ENCODE measurements at places on chromosomes 2 and 18.

DNA sequence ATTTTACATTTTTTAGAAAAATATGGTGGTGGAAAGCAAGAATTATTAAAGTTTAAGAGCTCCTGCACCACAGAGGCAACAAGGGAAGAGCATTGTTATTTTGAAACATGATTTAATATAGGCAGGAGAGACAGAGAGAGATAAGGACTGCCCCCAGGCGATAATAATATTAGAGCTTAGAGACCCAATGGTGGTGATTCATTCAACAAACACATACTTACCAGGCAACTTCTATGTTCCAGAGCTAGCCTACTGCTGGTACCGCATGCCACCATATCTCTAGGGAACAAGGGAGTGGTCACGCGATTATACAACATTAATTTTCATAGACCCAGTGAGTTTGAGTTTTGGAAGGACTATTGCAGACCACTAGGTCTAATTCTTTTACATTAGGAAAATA lies 327.8 kb upstream of the SOX11 start:
- DNase-seq, result no peak

- DNase-seq, result no peak
Measured at GRCh38 chr18:74928194-74928968, 280.6 kb downstream of the PTGR3 start.

DNA sequence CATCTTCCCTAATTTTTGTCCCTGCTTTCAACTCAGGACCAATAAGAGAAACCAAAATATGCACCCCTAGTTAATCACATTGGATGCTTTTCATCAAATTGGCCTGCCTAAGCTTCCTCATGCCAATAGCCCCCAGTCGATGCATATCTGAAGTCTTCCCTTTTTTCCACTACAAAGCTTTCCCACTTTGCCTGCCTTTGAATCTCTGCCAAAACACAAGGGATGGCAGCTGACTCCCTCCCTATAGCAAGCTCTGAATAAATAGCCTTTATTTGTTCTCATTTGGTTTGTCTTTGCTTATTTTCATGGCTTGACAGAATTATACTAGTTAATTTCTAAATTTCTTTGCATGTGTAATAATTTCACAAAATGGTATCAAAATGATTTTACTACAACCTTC lies 621.2 kb downstream of the MBD2 start:
- DNase-seq, result no peak

DNA sequence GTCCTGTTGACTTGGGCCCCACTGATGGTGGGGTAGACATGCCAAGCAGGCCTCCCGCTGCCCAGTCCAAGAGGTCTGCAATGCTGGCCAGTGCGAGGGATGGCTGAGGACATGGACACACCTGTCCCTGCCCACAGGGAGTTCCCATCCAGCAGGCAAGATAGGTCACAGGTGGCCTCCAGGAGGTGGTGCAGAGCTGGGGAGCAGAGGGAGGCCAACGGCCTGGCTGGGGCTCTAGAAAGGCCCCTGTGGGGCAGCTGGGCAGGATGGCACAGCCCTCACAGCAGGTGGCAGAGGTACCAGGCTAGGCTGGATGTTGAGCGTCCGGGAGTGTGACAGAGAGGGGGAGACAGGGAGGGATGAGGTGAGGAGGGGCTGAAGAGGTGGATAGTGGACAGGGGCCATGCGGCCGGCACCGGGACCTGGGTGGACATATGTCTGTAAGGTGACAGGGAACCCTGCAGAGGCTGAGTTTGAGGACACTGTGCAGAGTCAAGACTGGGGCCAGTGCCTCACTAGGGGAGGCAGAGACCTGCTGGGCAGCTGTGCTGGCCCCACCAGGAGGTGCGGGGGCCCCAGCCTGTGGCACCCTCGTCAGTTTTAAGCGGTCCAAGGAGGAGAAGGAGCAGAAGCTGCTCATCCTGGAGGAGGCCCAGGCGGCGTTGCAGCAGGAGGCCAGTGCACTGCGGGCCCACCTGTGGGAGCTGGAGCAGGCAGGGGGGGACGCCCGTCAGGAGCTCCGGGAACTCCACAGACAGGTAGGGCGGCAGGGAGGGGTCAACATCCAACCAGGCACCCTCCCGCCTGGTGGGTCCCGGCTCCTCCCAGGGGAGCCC lies 34.3 kb upstream of the SNED1 start:
- DNase-seq, result no peak

DNA sequence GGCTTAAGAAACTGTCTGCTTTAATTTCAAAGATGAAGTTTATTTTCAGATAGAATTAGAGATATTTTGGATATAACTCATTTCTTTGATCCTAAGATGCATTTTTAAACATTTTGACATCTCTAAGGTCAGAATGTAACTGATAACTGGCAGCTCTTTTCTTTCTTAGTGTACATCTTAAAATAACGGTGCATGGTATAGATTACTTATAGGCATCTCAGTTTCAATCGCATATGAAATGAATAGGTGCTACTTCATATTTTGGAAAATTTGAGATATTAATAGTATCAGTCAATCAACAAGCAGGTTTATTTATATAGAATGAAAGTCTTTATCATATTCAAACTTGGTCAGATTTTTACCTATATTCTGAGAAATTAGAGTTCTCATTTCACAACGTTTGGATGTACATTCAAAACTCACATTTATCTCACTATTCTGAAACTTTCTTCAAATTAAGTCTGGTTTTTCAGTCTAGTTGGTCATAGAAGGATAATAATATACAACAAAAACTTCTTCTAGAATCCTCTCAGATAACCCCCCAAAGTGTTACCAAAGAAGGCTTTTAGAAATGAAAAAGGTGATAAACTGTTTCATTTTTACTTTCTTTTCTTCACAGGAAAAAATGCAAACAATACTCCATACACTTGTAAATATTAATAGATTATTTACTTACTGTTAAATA lies 122.8 kb upstream of the WDSUB1 start:
- no peak for DNase-seq

DNA sequence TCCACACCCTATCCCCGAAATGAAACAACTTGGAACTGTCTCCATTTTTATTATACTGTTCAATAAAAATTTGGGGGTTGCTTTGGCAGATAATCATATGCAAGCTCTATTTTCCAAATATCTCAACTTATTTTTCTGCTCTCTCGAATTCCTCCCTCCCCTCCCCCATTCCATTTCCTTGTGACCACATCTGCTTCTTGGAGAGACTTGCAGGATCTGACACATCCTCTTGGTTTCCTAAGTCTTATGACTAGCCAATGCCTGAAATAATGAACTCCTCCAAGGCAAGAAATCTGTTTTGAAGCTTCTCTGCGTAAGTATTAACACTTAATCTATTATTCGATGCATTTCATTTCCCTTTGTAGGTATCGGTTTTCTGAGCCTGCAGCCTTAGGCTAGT lies 16.1 kb downstream of the TGIF1 start:
- no peak for DNase-seq

DNA sequence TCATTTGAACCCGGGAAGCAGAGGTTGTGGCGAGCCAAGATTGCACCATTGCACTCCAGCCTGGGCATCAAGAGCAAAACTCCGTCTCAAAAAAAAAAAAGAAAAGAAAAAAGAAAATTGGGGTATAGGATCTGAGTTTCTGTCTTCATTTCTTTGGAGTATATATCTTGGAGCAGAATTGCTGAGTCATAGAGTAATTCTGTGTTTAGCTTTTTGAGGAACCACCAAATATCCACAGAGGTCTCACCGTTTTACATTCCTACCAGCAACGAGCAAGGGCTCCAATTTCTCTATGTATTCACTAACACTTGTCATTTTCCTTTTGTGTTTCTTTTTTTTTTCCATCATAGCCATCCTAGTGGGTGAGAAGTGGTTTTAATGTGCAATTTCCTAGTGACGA lies 87.6 kb upstream of the TEX51 start:
- DNase-seq, result no peak

DNA sequence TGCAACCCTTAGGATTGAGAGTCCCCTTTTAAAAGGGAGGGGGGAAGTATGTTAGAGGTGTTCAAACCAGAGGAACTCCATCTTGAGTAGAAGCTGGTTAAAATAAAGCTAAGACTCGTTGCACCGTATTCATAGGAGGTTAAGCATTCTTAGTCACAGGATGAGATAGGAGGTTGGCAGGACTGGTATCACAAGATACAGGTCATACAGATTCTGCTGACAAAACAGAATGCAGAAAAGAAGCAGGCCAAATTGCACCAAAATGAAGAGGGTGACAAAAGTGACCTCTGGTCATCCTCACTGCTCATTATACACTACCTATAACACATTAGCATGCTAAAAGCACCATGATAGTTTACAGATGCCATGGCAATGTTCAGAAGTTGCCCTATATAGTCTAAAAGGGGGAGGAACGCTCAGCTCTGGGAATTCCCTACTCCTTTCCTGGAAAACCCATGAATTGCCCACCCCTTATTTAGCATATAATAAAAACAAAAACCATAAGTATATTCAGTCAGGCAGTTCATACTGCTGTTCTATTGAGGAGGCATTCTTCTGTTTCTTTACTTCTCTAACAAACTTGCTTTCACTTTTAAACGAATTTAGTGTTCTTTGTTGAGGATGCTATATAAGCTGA lies 192.2 kb upstream of the NDUFV2 start:
- no peak for DNase-seq

DNA sequence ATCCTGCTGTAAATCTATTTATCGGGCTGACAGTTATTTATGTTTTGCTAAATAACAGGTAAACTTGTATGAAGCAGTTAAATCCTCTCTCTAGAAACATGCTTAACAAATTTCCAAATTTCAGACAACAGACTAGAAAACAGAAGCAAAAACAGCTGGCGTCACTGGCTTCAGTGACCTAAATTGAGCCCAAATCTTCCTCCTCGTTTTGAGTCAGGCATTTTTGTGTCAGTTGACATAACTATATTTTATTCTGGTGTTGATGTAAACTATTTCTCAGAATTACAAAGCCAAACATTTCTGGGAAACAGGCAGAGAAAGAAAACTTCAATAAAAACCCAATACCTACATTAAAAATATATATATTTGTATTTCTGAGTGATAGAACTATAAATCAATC lies 21.7 kb downstream of the RBMS1 start:
- no peak for DNase-seq

- DNase-seq, result no peak
Measured at GRCh38 chr2:218853766-218854165, 5.8 kb upstream of the WNT6 start.

GRCh38 chr18:36409779-36410178 lies 112.3 kb downstream of the FHOD3 start:
- no peak for DNase-seq

DNA sequence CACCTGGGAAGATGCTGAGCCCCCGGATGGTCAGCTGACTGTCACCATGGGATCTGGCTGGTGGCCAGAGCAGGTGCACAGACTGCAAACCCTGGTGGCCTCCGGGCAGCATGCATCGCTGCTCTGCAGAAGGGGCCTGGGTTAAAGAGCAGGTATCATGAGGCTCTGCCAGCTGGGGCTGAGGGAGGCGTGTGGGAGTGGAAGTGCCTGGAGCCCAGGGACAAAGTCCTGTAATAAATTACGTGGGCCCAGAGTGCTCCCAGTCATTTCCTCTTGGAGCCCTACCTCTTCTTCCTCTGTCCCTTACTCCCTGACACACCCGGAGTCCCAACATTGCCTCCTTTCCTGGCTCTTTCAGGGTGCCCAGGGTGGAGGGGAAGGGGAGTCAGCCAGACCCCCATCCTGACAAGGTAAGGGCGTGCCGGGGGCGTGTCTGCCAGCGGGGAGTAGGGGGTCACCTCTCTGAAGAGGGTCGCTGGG lies at the start of gene MYO7B:
Gene MYO7B (plus strand): TSS at position 262 of the 480 bp plus-strand sequence. CDS start 24,040 bp downstream, outside the sequence.
- DNase-seq, result no peak

- DNase-seq, result no peak
Measured at GRCh38 chr2:17058772-17059402, 393.3 kb upstream of the CYRIA start.

DNA sequence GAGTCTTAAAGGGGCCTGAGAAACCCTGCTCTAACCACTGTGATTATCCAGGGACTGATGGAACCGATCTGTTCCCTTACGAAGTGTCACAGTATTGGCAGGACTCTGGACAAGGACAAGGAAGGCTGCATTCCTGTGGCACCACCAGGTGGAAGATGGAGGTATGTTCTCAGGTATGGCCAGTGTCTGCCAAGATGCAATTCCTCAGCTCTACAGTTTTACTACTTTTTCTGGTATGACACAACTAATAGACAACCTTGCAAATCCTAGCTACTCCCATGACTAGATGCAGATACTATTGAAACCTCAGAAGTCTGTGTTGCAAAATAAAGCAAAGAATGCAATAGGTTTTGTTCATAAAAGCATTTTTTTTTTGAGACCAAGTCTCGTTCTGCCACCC lies 14.6 kb downstream of the RAB31 start:
- no peak for DNase-seq

DNA sequence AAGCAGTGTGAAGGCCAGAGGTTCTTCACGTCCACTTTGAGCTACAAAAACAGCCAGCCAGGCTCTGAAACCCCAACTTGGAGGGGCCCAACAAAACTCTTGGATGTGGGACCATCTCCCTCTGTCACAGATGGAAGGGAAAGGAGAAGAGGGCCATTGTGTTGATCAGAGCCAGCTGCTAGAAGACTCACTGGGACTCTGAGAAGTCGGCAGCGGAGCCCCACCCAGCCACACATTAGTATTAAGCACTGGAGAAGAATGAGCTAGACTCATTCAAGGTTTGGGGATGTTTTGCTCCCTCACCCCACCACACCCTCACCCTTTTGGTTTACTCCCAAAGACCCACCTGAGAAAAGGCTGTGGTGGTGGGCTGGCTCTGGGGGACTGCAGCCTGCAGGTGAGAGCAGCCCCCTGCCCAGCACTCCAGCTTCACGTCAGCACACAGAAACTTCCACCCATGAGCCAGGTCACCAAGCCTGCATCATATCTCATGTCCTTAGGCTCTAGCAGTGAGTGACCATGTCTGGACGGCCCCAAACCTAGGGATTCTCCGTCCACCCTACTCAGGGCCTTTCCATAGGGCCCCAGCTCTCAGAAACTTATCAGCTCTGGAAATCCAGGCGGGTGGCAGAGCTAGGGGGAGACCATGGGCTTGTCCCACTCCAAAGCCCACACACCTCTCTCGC lies 12.6 kb downstream of the TEX51 start:
- no peak for DNase-seq

DNA sequence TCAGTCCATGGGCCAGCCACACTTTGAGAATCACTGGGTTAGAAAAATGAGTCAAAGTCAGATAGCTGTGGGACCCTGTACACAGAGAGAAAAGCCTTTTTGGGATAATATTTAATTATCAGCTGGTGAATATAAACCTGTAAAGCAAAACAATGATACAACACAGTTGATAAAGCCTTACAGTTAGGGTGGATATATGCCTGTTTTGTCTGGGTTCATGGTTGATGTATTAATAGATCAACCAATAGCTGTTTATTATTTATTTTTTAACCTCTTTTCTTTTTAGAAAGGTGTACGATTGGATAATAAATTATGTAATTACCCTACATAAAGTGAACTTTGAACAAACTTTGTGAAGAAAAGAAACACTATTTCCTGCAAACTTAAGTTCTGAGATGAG lies 145.6 kb downstream of the TDRD15 start:
- no peak for DNase-seq

DNA sequence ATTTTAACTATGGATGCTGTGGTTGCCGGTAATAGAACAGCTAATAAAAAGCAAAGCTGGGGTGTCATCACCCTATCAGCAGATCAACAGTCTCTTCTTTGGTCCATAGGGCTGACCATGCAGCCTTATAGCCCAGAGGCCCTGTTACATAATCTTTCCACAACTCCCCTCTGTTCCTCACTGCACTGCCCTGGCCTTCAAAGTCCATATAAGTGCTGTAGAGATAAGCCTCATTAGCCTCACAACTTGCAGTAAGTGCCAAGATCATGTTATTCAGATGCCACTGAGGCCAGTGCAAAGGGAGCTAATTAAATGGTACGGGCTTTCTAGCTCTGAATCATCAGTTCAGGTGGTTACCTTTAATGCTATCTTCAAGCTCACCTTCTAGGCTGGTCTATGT lies 89.7 kb upstream of the CXCR4 start:
- no peak for DNase-seq
